ENCODE measurements at places on chromosomes 12 and 14.

DNA sequence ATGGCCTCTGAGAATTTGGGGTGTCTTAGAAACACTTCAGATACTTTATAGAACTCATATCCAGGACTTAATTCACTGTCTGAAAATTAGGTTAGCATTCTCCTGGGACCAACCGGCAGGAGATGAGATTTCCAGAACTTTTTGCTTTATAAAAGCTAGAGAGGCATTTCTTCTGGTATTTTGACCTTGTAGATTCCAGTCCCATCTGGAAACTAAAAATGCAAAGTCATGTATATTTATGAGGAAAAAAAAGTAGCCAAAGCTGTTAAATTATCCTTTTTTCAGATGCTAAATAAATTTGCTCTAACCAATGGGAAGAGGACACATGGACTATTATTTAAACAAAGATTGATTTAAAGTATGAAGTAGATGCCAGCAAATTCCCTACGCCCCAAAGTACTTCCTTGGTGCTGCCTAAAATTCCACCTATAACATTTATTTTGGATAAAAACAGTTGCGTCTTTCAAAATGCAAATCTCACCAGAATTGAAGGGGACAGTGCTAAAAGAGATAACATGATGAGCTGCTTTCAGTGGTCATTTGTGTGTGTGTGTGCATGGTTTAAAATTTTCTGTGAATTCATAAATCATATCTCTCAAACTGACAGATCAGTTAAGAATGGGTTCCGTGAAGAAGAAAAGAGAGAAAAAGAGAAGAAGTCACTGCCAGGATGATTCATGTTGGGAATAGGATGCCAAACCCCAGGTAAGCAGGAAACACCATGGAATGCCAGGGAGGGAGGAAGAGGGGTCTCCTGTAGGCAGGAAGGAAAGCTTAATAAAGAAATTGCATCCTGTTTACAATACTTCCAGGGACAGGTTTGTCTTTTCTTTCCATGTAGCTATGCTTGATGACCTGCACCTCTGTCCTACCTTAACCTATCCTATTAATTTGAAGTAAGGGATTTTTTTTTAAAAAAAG, 97.7 kb upstream of the RGS6 start:
- no peak for DNase-seq

GRCh38 chr12:107602446-107602845, 83.2 kb upstream of the PWP1 start:
- DNase-seq = no peak

DNA sequence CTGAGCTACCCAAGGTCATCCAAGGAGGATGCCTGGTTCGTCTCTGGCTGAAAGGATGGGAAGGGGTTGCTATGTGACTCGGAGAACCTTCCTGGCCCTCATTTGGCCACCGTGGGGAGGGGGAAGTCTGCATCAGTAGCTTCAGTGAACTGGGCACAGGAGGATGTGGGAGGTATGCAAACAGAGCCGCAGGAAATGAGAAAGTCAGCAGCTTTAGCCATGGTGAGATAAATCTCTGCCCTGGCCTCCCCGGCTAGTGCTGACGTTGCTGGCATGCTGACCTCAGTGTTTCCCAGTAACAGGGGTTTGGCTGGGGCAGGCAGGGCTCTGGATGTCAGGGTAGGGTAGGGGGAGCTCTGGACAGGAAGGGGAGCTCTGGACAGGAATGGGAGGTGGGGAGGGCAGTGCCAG, 2.3 kb upstream of the CEBPE start:
- DNase-seq = peak; percentile 41

DNA sequence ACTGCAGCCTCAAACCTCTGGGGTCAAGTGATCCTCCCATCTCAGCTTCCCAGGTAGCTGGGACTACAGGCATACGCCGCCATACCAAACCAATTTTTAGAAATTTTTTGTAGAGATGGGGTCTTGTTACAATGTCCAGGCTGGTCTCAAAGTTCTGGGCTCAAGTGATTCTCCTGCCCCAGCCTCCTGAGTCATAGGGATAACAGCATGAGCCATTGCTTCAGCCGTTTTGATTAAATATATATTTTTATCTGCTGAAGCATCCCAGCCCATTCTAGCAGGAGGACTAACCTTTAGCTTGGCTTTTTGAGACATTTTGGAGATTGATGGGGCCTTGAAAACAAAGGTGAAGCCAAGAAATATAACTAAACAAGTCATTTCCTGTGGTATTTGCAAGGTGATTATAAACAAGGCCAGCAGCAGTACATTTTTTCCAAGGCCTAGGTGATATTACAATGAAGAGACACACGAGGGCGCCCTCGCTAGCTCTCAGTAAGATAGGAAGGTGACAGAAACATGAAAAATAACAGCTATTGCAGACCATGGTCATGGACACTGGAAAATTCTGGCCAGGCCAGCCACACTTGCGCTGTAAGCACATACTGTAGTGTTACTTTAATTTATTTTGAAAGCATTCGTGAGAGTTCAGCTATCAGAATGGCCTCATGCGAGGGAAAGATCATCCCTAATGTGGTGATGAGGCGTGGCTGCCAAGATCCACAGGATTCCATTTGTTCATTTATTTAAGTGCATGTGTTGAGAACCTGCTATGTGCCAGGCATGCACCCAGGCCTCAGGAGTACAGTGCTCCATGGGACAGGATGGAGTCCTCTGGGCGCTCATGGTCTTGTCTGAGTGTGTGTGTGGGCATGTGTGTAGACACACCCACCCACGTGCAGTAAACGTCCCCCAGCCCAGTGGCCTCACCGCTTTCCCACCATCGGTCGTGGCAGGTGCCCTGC, 63.5 kb downstream of the DGLUCY start:
- peak; percentile 54 for DNase-seq

DNA sequence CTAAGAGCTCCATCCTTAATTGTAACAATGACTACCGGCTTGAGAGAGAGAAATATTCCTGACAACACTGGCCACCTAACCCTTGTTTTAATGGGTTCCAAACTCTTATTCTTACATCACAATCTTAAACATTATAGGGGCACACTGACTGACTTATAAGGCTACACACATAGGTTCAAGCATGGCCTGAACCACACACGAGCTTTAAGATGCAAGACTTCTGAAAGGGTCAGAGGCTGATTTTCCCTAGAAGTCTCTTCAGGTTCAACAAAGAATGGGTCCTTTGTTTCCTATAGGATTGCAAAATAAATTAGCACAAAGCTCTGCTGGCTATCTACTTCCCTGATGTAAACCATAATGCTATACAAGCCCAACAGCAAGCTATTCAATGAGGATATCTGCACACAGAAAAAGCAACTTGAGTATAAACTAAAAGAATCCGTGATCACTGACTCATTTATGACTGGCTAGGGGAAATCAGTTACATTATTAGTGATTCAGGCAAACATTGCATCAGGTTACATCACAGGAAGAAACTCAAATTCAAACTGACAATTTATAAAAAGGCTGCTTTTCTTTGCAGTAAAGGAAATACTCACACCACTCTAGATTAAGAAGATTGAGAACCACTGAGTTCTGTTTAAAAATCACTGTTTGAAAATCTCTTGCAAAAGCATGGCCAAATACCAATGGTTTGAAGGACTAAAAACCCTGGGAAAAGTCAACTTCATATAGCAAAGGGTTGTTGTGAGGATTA, 8.5 kb downstream of the BTG1 start:
- no peak for DNase-seq

- DNase-seq = no peak
These were observed 242.4 kb upstream of the TBX3 start for GRCh38 chr12:114926341-114926740.

DNA sequence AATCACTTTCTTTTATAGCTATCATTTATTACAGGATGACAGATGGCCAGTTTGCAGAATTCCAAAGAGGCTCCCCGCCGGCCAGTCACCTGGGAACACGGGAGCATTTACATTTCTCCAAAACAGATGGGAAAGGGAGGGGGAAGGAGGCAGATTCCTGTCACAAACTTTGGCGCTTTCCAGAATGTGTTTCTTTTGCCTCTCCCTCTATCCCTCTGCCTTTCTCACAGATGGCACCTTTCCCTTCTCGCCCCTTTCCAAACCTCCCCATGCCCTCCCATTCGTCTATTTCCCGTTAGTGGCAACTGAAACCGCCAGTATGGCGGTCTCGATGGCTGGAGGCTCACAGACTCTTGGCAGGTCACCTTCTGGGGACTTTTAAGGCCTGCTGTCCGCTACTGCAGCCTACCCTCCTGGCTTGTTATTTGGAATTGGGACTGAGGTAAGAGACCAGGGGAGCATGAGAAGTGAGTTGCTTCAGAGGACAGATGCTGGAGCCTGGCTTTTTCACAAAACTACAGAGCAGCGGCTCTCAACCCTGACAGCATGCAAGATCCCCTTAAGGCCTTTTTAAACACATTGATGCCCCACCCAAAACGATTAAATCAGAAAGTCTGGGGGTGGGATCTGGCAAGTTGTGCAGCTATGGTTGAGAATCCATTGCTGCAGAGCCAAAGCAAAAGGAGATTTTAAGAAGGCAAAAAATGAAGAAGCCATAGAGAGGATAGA, 161.5 kb upstream of the VASH1 start:
- DNase-seq = no peak

Measured in astrocyte of the cerebellum (primary cell).